Stimulated activated CD4-positive, alpha-beta T cell treated with anti-CD3 and anti-CD28 coated beads, Interleukin-4, amount 100 ng/mL, for 24 hours (primary cell): ENCODE measurements at places on chromosomes 1 and 21.

- no peak for DNase-seq
Measured at GRCh38 chr1:157311730-157312081, 173.5 kb upstream of the ETV3 start.

GRCh38 chr1:41538741-41539417 is 54.4 kb upstream of the EDN2 start:
- DNase-seq, result no peak

- no peak for DNase-seq
Measured at GRCh38 chr1:222019029-222019428, 277.1 kb upstream of the DUSP10 start.

DNA sequence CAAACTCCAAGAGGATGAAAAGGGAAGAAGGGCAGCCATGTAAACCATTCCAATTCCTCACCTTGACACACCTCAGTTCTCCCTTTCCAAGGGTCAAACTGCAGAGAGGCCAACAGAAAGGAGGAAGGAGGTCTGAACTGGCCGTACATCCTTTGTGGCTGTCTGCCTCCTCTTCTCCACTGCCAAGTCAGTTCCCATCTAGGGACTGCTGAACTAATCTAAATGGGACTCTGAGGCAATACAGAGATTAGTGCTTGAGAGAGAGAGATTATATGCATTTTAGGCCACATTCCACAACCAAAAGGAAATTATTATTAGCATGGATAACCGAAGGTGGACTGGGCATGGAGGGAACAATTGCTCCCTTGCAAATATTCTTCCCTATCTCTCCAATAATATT is 2.7 kb downstream of the ARHGEF11 start:
- DNase-seq, result no peak
